Foreskin keratinocyte (primary cell): ENCODE measurements at places on chromosomes 13 and 19. TPM values are rescaled to one million over a fixed set of nuclear protein-coding genes. Genes with fewer than 3 reads are reported as not detected.

Gene ZNF44
- total RNA-seq = 4.1 and 5.0 TPM in 2 replicates

Gene POSTN
- 1.8 and 12.7 TPM in 2 replicates for total RNA-seq

Gene KCNRG
- total RNA-seq = 0.49 and 0.61 TPM in 2 replicates

Gene N4BP2L2
- total RNA-seq = 48.1 and 55.7 TPM in 2 replicates

Gene MEIS3
- total RNA-seq = 2.2 and 3.5 TPM in 2 replicates

Gene SIGLEC8
- not detected in 2 replicates for total RNA-seq

- no peak for DNase-seq
Observed at GRCh38 chr19:33278403-33279269, 23.7 kb downstream of the CEBPA start.

DNA sequence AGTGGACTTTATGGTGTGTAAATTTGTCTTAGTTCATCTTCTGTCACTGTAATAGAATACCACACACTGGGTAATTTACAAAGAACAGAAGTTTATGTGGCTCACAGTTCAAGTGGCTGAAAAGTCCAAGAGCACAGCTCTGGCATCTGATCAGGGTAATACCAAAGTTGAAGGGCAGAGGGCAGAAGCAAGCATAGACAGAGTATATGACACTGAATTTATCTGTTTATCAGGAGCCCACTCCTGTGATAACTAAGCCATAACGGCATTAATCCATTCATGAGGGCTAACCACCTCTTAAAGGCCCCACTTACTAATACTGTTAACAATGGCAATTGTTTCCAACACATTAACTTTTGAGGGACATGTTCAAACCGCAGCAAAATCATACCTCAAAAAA is 4.0 kb upstream of the RFXAP start:
- no peak for DNase-seq

GRCh38 chr19:1220976-1221903 is 15.7 kb downstream of the STK11 start:
- no peak for DNase-seq

GRCh38 chr19:34314437-34315313 is 50.3 kb upstream of the GPI start:
- DNase-seq = no peak

DNA sequence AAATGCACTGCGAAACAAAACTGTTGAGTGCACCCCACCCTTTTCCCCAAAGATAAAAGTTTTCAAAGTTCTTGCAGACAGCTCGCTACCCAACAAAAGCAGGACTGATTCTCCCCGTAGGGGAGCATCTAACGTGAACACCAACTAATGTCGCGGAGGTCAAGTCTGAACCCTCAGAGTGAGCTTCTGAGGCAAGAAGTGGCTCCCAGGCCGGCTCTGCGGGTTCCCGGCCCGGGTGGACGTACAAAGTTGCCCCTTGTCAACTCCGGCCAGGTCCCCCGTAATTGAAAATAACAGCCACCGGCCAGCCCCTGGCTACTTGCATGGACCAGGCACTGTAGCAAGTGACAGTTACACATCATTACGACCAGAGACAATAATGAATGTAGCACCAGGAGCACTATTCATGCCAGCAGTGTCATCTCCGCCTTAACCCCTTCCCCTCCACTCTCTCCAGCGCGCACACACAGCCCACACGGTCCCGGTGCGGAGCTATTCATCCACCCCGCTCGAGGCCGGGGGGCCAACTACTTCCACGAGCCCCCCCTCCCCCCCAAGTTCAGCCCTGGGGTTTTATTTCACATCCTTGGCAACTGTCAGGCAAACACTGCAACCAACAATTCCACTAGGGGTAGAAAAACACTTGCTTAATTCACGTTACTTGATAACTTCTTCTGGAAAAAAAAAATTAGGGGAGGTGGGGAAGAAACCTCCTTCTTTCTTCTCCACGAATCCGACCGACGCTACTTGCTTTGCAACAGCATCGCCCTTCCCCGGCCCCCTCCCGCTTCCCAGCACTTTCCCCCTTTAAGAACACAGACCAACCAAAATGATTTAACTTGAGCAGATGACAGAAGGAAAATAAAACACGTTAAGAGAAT is 1.2 kb downstream of the KLF12 start:
- DNase-seq = no peak

GRCh38 chr13:27500806-27501534 is 50.6 kb upstream of the MTIF3 start:
- no peak for DNase-seq

DNA sequence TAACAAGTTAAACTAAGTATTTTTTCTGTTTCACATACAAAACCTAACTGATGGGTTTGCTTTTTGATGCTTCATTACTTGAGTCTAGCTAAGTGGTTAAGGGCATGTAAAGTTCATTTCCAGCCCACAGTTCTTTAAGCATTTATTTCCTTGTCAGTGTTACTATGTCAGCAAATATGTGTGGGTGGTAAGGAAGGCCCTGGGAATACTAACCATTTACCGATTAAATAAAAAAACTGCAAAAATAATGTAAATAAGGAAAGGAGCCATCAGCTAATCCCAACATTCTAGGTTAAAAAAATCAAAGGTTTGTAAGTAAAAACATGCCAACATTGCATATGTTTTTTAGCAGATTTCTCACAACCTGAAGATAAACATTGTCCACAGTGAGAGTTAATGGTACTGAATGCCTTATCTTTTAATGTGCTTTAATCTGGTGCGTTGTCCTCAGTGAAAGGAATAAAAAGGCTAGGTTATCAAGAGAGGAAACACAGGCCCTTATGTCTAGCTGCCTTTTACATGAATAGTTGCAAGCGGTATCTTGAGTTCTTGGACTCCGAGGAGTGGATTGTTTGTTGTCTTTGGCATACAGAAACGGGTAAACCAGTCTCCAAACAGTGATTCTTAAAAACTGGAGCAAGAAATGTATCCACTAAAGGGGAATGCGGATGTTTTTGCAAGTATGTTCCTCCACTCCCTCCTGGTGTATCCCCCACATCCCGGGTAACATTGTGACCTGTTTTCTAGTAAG is 949.6 kb upstream of the SLC10A2 start:
- DNase-seq = no peak
